Chondrocyte (in vitro differentiated cells): ENCODE measurements at places on chromosomes 1 and 21. TPM values are rescaled to one million over a fixed set of nuclear protein-coding genes. Genes with fewer than 3 reads are reported as not detected.

Gene AMY1B
- total RNA-seq, result not detected in 3 replicates

DNA sequence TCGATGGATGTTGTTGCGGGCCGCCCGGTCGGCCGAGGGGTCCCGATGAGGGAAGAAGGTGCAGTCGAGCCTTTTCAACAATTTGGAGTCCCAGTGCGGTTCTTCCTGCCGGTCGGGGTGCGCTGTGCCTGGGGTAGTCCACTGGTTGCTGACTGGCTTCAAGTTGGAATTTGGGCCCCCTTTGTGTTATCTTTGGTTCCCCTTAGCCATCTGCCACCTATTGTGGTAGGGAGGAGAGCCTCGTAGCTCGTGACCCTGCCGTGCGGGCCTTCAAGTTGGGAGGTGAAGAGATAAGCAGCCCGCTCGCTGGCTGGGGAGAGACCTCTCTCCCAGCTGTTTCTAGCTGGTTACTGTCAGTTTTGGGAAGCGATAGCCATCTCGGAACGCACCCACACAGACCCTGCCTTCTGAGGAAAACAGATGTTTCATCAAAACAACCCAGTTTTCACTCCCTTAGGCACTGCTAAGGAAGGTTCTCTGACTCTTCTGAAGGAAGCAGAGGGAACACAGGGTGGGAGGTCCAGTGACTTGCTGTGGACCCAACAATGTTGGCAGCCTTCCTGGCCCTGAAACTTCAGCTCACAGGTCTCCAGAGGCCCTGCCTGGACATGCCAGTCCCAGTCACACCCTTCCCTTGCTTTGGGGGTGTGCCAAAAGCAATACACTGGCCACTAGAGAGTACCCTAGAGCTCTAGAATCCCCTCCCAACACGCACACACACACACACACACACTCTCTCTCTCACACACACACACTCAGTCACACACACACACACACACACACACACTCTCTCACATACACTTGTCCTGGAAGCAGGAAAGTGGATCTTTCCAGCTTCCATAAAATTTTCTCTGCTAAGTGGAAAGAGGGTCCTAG lies 1.0 kb downstream of the BTG2 start:
- H3K4me3 ChIP-seq, result peak overlapping the region; percentile 91
- peaks cover 47% of the 10 kb centered on the region for H3K4me1 ChIP-seq
- H3K27me3 ChIP-seq, result no peaks in the 10 kb centered on the region
- DNase-seq, result no peak
- H3K36me3 ChIP-seq, result peaks cover 22% of the 10 kb centered on the region

- no peaks in the 10 kb centered on the region for H3K36me3 ChIP-seq
- peaks cover 5% of the 10 kb centered on the region for H3K27me3 ChIP-seq
- H3K4me3 ChIP-seq, result no peak overlapping the region
These were observed 59.1 kb downstream of the SIK1 start for GRCh38 chr21:43367859-43368258.

DNA sequence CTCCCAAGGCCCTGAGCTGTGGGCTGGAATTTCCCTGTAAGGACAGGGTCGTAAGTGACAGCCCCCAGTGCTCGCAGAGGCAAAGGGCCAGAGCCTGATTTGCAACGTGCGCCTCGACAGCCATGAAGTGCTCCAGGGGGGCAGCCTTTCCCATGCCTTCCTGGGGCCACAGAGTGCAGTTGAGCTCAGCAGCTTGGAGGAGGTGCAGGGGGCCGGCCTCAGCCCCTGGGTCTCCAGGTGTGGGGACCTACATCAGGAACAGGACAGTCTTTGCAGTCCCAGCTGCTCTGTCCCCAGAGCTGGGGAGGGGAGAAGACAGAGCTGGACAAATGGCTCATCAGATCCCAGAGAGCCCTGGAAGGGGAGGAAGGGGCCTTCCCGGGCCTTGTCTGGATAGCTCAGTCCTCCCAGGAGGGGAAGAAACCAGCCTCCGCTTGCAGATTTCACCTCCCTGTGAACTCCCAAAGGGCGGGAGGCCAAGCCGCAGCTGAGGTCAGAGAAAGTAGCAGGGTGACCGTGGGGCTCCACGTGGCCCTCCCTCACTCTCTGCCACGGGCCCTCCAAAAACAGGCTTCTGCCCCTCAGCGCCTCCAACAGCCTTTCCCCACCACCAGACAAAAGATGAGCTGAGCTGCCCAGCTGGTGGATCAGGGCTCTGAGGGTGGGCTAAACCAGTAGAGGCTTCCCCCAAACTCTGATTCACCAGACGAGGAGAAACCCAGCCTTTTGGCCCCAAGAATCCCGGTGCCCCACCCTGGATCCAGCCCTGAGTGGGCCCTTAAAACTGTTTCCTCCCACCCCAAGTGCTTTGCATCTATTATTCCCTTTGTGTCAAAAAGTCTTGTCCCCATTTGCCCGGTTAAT lies 76.5 kb downstream of the DHRS3 start:
- H3K4me1 ChIP-seq, result peaks cover 28% of the 10 kb centered on the region
- no peaks in the 10 kb centered on the region for H3K27me3 ChIP-seq
- H3K27ac ChIP-seq, result no peak overlapping the region
- H3K4me3 ChIP-seq, result no peak overlapping the region
- peak; percentile 83 for DNase-seq
- H3K36me3 ChIP-seq, result peaks cover 7% of the 10 kb centered on the region

DNA sequence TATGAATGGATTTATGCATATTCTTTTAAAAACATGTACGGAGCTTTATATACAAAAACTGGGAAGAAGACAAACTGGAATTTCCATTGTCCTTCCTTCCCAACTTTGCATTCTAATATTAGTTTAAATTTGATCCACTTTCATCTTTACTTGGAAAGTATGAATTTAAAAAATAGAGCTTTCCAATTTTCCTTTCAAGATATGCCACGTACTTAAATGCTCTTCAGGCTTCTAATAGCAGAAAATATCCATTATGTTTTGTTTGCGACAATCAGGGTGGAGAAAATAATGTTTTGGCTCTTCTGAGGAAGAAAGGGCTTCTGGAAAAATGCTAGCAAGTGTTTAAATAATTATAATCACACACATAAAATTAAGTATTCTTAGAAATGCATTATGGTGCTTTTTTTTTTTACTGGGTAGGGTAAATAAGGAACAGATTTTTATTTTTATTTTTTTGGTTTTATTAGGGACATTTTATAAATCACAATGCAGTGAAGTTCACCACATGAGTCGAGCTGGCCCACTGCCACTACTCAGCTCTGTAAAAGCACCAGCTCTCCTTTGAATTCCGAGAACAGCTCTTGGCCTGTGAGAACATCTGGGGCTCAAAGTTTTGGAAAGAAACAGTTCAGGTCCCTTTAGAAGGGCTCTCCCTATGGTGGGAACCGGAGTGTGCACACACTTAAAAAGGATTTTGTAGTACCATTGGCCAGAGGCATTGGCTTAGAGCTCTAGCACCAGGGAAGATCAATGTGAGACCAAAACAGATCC lies 287.4 kb upstream of the LYPLAL1 start:
- DNase-seq, result no peak
- peak overlapping the region; percentile 18 for H3K27ac ChIP-seq
- H3K27me3 ChIP-seq, result no peaks in the 10 kb centered on the region
- H3K36me3 ChIP-seq, result no peaks in the 10 kb centered on the region

- H3K27ac ChIP-seq, result no peak overlapping the region
- no peak for DNase-seq
- H3K4me3 ChIP-seq, result no peak overlapping the region
- no peaks in the 10 kb centered on the region for H3K4me1 ChIP-seq
These were observed 84.6 kb downstream of the KAZN start for GRCh38 chr1:14682941-14683621.

Gene NBPF6
- total RNA-seq, result not detected in 3 replicates

Gene KRTAP19-2
- total RNA-seq, result not detected in 3 replicates
